ENCODE measurements at places on chromosomes 1 and 21.

DNA sequence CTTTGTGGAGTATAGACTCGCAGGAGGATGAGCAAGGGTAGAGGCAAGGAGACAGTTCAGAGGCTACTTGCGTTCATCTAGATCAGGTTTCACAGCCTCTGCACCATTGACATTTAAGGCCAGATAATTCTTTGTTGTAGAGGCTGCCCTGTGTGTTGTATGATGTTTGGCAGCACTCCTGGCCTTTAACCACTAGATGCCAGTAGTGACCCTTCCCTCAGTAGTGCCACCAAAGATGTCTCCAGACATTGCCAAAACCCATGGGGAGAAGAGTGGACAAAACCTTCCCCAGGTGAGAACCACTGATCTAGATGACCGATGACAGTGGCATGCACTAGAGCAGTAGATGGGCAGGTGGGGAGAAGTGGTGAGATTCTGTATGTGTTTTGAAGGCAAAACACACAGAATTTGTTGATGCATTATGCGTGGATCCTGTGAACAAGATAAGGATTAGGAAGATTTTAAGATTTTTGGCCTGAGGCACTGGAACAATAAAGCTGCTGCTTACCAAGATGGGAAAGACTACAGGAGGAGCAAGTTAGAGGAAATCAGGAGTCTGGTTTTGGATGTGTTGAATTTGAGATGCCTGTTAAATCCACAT lies 9.9 kb upstream of the COG2 start:
- no peak for DNase-seq

- no peak for DNase-seq
These were observed 201.5 kb downstream of the TBX15 start for GRCh38 chr1:118786454-118787155.

DNA sequence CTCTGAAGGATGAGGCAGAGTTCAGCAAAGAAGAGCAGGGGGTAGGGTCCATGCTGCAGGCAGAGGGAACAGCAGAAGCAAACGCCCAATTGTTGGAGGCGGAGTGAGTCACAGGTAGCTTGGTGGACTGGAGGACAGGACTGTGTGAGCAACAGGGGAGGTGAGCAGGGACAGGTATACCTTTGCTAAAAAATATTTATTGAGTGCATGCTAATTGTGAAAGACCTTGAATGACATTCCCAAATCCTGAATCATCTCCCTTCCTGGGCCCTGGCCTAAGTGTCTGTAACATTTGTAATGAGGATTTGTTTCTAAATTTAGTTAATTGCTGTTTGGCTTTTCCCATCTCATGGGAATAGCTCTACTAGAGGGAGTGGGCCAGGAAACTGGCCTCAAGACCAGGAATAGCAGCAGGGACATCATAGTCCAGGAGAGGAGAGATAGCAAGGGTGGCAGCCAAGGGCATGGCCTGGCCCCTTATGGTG lies 123.7 kb downstream of the FOXD2 start:
- DNase-seq, result no peak

DNA sequence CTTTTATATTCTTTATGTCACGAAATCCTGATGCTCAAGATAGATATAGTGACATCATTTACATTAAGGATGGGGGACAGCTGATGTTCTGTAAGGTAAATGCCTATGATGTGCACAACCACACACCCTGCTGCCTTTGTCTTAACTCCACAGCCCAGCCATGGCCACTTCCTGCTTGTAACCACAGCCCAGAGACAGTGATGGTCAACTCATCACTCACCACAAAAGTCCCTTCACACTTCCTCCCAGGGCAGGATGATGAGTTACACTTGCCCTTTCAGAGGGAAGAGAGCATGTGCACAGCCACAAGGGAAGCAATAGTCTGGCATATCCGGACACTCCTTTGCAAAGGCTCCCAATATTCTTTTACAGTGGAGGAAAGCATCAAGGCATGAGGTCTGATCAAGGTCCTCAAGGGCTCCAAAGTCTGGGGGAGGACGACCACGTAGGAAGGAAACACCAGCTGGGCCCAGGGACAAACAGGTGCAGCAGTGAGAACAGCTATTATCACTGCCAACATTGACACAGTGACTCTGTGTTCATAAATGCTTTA lies 53.8 kb downstream of the PLPP3 start:
- peak; percentile 4 for DNase-seq

- no peak for DNase-seq
These were observed 32.5 kb downstream of the PLEKHO1 start for GRCh38 chr1:150182247-150182646.

DNA sequence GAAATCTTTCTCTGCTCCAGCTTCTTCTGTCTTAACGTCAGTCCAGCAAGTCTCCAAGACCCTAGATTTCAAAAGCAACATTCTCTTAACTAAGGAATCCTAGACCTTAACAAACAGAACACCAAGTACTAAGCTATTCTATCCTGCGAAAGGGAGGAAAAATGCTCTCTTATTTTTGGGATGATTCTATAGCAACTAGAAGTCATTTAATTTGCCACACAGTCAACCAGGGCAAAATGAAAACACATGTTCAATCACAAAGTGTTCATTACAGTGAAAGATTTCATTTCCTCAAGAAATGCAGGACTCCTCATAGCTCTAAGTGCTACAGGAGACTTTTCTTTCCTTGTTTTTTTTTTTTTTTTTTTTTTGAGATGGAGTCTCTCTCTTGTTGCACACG lies 36.2 kb upstream of the DOCK7 start:
- DNase-seq, result no peak

GRCh38 chr1:30014031-30014430 lies 709.4 kb downstream of the MATN1 start:
- no peak for DNase-seq

GRCh38 chr1:93353286-93353685 lies 7.6 kb downstream of the DR1 start:
- no peak for DNase-seq

DNA sequence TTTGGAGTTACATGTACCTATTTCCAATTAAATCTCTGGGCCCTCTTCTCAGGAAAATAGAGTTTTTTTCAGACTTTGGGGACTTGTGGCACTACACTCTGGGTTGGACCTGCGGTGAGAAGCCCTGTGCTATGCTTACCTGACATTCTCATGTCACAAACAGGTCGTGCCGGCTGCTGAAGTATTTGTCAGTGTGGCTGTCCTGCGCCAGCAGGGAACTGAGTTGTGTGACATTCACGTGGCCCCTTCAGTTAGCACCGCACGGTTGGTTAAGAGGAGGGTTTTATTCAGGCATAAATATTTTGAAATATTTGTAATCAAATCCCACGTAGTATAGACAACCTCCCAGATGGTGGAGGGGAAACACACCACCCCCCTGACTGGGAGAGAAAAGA lies 6.3 kb upstream of the COL6A2 start:
- no peak for DNase-seq

DNA sequence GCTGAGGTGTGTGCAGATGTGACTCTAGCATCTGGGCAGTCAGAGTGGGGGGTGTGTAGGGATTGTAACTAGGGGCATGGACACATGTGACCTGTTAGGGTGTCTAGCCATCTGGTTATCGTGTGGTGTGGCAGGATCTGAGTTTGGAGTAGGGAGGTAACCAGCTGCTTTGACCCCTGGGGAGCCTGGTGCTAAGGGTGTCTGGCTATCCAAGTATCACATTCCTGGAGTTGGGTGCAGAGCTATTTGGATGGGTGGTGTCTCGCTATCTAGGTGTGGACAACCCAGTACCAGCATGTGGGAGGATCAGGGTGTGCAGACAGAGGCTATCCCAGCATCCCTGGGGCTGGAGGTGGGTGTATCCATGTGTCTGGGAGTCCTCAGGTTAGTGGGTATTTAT lies 4.7 kb downstream of the PTPRU start:
- DNase-seq, result no peak

DNA sequence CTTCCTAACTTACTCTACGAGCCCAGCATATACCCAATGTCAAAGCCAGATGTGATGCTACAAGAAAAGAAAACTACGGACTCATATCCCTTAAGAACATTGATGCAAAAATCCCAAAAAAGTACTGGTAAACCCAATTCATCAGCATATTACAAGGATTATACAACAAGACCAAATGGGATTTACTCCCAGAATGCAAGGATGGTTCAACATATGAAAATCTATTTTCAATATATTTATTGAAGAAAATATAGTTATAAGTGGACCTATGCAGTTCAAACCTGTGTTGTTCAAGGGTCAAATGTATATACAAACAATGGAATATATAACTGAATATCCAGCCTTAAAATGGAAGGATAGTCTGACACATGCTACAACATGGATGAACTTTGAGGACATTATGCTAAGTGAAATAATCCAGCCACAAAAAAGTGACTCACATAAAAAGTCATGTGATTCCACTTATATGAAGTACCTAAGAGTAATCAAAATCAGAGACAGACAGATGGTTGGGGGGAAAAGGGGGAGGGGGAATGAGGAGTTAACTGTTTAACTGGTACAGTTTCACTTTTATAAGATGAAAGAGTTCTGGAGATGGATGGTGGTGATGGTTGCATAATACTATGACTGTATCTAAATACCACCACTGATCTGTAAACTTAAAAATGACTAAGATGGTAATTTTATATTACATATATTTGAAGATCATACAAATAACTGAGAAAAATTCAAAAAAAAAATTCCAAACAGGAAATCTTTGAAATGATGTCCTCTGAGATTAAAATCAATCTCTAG lies 3.7 kb upstream of the KLF18 start:
- no peak for DNase-seq

- DNase-seq, result peak; percentile 41
These were observed 76.8 kb upstream of the HNRNPU start for GRCh38 chr1:244941121-244941520.

- DNase-seq, result no peak
These were observed at the start of gene DMRTA2 for GRCh38 chr1:50422946-50423669. Gene DMRTA2, minus strand, starts transcription at chr1:50423443. Its CDS starts 1,907 bp downstream, at chr1:50421536.

GRCh38 chr21:44817914-44818639 lies at the start of gene SUMO3:
Gene SUMO3, minus strand, starts transcription at chr21:44818062. Its CDS starts 94 bp downstream, at chr21:44817968.
- peak; percentile 92 for DNase-seq

DNA sequence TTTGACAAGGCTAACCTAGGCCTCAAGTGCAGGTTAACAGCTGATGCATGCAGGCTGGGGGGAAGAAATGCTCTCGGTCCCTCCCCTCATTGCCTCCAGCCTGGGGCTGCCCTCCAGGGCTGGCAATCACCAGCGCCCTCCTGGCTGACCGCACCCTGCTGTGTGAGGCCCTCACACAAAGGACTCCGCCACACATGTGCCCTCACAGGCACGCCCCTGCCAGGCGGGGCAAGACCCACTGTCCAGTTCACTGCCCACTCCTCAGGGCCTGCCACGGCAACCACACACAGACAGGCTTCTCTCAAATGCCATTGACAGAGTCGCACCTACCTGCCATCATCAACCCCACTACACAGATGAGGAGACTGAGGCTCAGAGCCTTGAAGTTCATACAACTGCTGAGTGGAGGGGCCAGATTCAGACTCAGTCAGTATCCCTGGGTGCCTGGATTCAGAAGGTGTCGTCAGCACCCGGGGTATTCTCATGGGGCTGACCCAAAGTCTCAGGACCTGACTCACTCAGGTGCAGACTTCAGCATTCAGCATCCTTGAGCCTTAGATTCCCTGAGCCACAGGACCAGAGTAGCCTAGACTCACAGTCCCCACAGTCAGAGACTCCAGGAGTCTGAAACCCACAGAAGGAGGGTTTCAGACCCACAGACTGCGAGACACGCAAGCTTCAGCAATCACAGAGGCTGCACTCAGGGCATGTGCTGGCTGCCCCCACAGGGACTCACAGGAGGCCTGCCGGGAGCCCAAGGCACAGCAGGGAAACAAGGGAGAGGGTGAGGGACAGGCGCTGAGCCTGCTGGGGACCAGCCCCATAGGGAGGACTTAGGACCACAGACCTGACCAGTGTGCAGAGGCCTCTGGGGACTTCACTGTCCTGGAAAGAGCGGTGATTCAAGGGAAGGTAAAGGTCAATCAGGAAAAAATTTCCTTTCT lies 458.0 kb downstream of the MATN1 start:
- DNase-seq, result no peak

- DNase-seq, result no peak
These were observed 93.8 kb downstream of the COQ8A start for GRCh38 chr1:227033880-227034279.

DNA sequence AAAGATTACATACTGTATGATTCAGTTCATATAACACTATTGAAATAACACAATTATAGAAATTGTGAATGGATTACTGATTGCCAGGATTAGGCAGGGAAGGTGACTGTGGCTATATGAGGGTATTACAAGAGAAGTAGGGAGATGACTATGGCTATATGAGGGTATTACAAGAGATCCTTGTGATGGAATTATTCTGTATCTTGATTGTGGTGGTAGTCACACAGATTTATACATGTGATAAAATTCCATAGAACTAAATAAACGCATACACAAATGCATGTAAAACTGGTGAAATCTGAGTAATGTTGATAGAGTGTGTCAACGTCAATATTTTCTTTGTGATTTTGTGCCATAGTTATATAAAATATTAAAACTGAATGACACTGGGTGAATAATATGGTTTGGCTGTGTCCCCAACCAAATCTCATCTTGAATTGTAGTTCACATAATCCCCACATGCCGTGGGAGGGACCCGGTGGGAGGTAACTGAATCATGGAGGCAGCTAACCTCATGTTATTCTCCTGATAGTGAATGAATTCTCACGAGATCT lies 615.6 kb upstream of the PKN2 start:
- no peak for DNase-seq

- no peak for DNase-seq
These were observed 65.4 kb upstream of the TLR5 start for GRCh38 chr1:223208164-223209076.

DNA sequence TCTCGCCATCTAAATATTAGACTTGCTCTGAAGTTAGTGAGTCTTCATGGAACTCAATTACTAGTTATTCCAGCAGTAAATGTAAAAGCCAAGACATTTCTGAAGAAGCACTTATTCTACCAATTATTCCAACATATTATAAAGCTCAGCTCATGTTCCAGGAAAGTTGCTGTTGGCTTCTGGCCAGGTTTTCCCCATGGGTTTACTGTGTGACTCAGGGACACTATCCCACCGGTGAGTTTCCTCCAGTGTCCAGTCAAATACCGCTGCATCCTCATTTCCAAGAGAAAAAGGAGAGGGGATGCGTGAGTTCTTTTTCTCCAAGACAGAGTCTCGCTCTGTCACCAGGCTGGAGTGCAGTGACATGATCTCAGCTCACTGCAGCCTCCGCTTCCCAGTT lies 9.2 kb upstream of the HHIPL2 start:
- DNase-seq, result no peak

GRCh38 chr1:58754073-58754613 lies 29.7 kb downstream of the JUN start:
- no peak for DNase-seq

DNA sequence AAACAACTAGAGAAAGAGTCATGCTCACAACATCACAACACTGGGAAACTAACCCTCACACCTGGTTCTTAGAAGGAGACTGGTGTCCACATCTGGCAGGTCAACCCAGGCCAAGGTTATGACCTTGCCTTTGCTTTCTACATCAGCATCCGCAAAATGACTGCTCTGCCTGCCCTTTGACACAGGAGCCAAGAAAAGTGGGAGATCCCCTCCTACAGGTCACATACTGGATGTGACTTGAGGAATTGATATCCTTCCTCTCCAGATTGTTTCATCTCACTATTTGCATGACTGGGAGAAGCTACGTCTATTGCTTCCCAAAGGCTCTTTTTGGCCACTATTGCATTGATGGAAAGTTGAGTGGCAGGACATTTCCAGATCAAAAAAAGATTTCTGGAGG lies 115.5 kb downstream of the MIS18A start:
- no peak for DNase-seq
